ENCODE measurements at places on chromosomes 12 and 14.
A peak's percentile ranks its signal among the peaks of the same experiment; 100 is the strongest.

DNA sequence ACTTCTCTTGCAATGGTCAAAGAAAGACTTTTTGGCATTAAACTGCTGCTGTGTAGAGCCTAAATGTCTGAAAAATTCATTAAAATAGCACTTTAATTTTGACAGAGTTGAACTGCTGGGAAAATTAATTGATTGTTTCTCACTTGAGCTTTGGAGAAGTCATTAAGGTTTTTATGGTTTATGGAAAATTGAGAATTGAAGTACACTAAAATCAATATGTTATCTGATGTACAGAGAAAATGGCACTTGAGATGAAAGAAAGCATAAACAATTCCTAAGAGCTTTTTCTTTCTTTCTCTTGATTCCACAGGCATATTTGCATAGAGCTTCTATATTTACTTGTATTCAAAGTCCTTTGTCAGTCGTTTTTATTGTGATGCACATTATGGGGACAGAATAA, 188.5 kb upstream of the CAND1 start:
- DNase-seq = no peak

DNA sequence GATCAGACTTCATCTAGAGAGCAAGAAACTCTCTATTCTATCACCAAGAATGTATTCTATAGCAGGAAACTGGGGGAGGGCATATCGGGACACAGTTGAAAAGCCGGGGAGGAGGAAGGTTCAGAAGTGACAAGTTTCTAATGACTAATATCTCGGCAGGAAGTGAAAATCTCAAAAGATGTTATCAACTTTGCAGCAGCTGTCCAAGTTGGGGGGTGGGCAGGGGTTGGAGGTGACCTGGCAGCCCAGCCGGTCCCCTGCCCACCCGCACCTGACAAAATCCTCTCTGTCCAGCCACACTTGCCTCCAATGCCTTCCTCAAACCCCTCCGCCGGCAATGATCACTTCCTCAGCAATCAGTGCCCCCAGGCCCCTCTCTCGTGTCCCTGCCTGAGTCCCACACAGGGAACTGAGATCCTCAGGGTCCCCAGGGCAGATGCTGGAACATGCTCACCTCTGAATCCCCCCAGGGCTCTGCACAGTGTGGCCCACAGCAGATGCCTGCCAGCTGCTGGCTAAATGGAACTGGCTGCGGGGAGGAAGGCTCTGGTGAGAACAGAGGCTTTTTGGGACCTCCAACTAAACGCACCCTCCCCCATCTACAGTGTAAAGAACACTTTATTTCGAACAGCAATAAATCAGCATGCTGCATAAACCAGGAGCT, 43.9 kb downstream of the CCDC88C start:
- peak; percentile 53 for DNase-seq

- DNase-seq = no peak
Measured at GRCh38 chr12:104814944-104815343, 143.1 kb downstream of the SLC41A2 start.

- DNase-seq = no peak
Measured at GRCh38 chr12:124525455-124525854, 42.0 kb downstream of the NCOR2 start.

DNA sequence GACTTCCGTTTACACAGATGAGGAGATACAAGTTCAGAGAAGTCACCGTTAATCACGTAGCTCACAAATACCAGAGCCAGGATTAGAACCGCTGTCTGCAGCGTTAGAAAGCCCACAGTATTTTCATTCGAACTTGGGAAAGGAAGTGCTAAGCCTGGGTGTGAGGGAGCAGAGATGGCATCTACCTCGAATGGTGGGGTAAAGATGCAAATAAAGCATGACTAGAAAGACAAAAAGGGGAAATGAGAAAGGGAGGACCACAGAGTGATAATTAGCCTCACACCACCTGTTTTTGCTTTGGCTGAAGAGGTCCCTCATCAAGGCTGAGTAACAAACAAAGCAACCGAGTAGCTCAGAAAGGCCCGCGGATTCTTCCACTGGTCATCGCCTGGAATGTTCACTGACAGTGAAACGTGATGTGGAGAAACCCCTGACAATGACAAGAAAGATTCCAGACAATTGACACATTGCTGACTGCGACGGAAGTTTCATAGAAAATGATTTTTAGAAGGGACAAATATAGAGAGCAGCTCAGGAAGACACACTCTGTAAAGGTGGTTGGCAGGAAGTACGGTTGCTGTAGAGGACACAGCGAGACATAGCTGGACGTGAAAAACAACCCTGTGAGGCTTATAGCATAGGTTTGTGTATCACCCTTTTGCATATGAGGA, 31.5 kb upstream of the BHLHE41 start:
- no peak for DNase-seq

DNA sequence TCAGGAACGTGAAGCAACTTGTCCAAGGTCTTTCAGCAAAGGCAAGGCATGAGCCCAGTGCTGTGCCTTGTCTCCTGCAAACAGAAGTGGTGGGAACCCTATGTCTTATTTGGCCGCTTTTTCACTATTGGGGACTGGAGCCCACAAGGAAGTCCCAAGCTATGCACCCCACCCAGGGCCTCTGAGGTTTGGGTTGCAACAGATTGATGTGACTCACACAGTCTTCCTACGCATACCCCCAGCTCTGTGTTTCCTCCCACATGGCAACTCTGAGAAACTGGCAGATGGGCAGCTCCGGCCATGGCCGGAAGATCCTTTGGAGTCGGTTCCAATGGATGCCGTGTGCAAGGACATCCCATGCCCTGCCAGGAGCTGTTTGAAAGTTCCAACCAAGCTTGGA, 28.3 kb upstream of the CMKLR1 start:
- DNase-seq = peak; percentile 96

DNA sequence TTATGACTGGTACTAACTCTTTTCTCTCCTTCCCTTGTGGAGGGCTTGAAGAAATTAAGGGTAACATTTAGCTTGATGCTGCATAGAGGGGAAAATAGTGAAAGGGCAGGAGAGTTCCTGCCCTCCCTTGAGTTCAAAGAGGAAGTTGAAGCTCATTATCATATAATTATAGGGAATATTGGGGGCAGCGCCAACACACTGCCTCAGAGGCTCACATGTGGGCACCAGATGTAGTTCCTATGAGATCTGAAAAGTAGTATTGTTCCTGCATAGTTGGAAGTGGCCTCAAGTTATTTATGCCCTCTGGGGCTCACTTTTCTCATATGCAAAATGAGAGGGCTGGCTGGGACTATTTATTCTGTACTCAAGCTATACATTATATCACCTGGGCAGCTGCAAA, 33.0 kb upstream of the FGF23 start:
- DNase-seq = no peak

GRCh38 chr12:78340406-78340805, 509.7 kb downstream of the NAV3 start:
- no peak for DNase-seq

DNA sequence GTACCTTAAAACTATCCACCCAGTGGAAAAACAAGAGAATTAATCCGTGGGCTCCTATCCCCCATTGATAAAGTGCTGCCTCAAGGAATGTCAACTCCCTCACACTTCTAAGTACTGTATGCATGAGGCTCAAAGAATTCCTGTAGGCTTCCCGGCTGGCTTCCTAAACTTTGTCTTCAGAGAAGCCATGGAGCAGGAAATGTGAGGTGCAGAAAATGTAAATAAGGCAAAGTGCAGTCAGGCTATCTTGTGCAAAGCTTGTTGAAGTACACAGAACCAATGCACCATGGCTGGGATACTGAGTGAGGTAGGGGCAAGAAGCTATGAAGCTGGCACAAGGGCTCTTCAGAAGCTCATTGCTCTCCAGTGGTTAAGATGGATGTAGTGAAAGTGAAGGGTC, 611.0 kb downstream of the FSCB start:
- DNase-seq = no peak

GRCh38 chr14:64760146-64760755, 56.0 kb downstream of the PLEKHG3 start:
- peak; percentile 38 for DNase-seq

DNA sequence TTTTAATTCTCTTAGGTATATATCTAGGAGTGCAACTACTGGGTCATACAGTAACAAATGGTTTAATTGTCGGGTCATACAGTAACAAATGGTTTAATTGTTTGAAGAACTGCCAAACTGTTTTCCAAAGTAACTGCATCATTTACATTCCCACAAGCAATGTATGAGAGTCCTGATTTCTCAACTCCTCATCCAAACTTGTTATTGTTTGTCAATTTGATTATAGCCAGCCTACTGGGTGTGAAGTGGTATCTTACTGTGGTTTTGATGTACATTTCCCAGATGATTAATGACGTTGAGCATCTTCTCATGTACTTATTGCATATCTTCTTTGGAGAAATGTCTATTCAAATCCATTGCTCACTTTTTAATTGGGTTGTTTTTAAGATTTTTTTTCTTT, 67.6 kb upstream of the CFL2 start:
- no peak for DNase-seq

DNA sequence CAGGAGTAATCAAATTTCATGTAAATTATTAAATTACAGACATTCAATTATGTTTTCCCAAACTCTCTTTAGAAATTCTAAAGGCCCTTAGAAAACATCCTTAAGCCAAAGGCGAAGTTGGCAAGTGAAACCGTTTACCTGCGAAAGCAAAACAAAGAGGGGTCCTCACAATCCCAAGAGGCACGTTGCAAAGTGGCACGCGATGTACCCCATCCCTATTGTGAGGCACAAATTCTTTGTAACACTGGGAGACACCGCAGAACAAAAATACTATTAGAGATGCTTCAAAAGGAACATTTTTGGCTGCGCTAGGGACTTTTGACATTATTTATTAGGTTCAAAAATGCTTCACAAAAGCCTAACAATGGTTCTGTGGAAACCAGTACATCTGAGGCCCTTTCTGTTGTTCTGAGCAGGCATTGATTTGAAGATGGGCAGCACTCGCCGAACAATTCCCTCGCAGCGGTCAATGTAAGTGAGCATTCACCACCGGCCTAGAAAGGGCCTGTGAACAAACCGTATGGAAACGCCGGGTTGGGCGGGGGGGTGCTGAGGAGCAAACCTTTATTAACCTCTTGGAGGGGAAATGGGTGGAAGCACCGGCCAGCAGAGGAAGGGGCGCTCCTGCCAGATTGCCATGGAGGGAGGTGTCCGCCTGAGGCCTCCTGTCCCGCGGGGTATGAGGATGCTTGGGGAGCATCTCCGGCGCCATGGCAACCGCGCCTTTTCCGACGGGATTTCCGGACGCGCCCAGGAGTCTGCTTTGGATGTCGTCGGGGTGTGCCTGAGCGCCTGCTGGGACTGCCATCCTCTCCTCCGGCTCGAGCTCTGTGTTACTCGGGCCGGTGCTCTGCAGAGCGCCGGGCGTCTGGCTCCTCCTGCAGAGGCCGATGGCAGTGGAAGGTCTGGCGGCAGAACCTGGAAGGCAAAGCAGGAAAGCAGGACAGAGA, 193.9 kb downstream of the C12orf42 start:
- DNase-seq = no peak

DNA sequence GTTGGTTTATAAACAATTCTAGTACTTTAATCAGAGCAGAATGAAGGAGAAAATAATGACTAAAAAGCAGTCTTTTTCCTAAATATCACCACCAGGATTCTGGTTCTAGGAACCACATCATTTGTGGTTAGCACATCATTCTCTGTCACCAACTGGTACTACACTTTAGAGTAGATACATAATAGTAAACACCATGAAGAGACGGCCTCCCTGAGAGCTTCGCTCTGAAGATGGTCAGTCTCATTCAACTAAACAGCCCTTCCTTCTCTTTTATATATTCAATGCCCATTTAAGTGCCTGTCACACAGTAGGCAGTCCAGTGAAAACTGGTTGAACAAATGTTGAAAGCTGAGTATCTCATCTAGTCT, 10.9 kb downstream of the SLC38A2 start:
- DNase-seq = no peak

DNA sequence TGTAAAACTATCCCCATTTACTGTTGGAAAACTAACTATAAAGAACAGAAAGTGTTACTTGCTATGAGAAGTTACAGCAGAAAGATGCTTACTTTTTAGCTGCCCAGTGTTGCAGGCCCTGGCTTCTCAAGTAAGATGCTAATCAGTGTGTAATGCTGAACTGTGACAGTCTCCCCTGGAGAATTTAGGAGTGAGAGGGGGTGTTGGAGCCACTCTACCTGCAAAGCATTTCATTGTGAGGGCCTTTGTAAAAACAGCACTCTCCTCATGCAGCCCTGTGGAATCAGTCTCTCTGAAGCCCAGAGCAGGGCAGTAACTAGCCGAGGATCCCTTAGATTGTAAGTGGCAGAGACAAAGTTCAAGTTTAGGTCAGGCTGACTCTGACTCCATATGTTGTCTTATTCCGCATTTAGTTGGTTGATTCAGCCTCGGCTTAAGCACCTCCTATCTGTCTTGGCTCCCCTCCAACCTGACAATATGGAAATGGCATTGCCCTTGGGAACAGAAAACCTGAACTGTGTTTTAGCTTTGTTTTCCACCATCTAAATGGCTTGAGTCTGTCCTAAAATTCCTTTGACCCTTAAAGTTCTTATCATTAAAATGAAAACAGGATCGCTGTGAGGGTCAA, 141.3 kb downstream of the PRKCH start:
- no peak for DNase-seq

DNA sequence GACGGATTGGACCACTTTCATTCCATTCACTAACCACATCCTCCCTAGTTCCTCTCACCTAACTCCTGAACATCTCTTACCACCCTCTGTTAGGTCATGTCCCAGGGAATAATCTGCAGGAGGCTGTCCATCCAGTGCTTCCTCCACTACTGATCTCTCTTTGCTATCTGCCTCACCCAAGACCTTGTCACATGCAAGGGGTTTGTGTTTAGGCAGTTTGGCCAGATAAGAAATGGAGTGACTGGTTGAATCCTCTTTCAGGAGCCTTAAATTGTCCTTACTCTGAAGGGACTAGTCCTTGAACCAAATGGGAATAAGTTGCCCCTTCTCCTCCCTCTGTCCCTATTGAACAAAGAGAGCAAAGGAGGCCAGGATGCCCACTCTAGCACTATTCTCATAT, 249.2 kb upstream of the BTG1 start:
- no peak for DNase-seq

DNA sequence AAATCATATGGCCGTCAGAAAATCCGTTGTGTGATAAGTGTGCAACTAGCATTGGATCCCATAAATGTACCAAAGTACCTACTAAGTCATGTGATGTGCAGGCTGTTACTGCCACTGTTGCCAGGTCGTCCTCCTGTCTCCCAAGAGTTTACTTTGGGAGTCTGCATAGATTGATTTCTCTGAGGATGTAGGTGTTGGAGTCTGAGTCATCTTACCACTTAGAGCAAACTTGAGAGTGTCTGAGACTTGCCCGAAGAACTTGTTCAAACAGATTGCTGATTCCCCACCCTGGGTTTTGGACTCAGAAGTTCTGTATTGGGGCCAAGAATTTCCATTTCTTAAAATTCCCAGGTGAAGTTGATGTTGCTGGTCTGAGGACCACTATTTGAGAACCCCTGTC, 11.4 kb downstream of the TMX1 start:
- no peak for DNase-seq

DNA sequence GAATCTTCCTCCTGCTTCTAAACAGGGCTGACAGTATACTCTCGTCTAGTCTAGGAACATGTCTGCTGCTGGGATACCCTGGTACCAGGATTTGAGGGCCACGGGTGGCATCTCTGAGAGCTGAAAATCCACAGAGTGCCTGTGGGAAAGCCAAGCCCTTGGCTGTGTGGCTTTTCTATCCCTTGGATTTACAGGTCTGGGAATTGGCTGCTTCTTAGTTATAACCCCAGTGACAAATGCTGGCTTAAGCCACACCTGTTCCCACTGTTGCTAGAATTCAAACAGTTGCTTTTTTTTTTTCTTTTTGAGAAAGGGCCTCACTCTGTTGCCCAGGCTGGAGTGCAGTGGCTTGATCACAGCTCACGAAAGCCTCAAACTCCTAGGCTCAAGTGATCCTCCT, 14.3 kb upstream of the RIN3 start:
- DNase-seq = no peak
